ENCODE measurements at places on chromosomes 7 and 10.

GRCh38 chr10:97207131-97207530 is 21.4 kb upstream of the SLIT1 start:
- DNase-seq: no peak

DNA sequence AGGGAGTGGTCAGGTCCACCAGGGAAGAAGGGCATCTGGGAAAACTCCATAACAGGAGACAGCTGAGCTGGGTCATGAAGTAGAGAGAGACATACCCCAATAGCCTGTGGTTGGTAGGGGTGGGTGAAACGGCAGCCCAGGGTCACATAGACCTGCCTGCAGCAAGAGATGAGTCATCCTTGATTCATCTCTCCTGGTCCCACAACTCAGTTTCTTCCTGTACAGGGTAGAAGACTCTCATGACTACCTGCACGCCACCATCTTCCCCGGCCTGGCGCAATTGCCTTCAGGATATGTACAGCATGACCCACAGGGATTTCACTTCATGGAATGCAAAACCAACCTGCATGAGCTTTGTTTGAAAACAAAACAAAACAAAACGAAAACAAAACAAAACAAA is 45.1 kb upstream of the ADAM12 start:
- DNase-seq: no peak

DNA sequence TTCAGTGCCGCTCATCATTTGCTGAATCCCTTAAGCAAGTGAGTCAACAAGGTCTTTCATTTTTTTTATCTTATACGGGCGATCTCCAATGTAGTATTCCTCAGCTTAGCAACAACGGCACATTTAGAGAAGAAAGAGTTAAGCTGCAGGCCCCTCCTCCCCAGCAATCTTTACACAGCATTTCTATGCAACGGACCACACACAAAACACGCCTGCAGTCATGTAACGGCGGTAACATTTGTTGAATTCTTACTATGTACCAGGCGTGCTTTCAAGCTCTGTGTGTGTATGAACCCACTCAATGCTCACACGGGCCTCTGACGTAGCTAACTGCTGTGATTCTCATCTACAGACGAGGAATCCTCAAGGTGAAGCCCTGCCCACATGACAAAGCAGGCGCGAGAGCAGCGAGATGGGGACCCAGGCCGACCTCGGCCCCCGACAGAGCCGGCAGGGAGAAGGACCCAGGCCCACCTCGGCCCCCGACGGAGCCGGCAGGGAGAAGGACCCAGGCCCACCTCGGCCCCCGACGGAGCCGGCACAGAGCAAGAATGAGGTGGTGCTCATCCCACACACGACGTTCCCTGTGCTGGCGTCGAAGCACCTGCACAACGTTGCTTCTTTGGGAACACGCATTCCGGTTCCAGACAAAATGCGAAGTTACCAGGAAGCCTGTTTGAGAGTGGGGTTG is 240.7 kb downstream of the ZMYND11 start:
- no peak for DNase-seq

GRCh38 chr10:117005527-117006055 is 604 bp upstream of the SHTN1 start:
- peak; percentile 45 for DNase-seq

DNA sequence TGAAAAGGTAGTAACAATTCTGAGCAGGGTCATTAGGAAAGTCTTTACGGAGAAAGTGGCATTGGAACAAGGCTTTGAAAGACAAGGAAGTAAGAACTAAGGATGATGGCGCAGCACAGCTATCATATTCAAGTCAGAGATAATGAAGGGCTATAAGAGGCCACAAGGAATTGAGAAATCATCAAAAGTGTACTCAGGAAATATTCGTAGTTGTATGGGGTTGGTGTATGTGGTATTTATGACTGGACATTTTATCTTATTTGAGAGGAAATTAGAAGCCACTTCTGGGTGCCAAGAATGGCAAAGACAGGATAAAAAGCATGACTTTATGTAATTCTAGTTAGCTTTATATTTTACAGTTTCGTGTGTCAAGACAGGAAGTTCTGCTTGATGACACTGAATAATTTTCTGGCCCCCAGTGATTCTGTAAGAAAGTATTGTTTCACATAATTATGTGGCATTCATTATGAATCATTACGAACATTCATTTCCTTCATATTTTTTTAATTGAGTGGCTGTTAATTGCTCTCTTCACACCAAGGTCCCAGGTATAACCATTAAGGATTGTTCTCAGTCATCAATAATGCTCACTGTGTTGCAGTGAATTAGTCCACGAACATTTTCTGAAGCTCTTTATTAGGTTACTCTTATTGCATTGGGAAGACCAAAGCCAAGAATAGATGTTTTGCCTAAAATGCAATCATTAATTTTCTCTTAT is 244.3 kb downstream of the PHF14 start:
- DNase-seq: no peak

GRCh38 chr7:135217645-135218509 is 6.6 kb upstream of the WDR91 start:
- DNase-seq: no peak

GRCh38 chr10:104435822-104436221 is 82.2 kb downstream of the CFAP58 start:
- no peak for DNase-seq

GRCh38 chr10:71964098-71964742 is at the start of gene CHST3:
Gene CHST3, plus strand, starts transcription at chr10:71964395. Its CDS starts 41,448 bp downstream, at chr10:72005843.
- no peak for DNase-seq

- no peak for DNase-seq
These were observed 4.4 kb downstream of the ZMIZ1 start for GRCh38 chr10:79072994-79073645.

DNA sequence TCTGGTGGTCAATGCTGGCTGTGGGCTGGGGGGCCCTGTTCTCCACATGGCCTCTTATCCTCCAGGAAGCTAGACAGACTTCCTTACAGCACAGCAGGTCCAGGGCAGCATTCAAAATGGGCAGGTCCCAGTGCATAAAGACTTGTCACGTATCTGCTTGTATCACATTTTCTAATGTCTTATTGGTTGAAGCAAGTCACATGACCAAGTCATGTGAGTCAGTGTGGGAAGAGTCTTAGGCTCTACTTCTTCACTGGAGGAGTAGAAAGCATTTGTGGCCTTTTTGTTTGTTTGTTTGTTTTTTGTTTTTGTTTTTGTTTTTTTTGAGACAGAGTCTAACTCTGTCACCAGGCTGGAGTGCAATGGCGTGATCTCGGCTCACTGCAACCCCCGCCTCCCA is 104.7 kb downstream of the COL13A1 start:
- DNase-seq: no peak

GRCh38 chr7:74526780-74527179 is 73.1 kb downstream of the GTF2IRD1 start:
- DNase-seq: peak; percentile 20

- no peak for DNase-seq
These were observed 209.1 kb upstream of the PODXL start for GRCh38 chr7:131765575-131765974.

GRCh38 chr10:92839191-92840085 is 8.9 kb upstream of the EXOC6 start:
- DNase-seq: no peak

DNA sequence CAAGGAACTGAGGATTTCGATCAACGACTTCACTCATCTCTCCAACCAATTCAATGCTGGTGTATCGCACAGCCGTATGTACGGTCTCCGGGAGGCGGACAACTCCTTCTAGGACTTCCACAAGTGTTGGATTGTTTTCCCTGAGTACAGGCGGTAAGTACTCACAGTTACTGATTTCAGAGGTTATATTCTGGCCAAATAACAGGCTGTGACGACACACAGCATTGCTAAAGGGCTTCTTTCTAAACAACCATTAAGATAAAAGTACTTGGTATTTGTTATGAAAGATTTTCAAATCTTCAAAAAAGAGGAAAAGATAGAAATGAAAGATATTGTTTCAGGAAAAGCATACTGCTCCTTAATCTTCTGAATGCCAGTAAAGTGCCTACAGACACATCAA is 52.2 kb downstream of the IRF5 start:
- no peak for DNase-seq

DNA sequence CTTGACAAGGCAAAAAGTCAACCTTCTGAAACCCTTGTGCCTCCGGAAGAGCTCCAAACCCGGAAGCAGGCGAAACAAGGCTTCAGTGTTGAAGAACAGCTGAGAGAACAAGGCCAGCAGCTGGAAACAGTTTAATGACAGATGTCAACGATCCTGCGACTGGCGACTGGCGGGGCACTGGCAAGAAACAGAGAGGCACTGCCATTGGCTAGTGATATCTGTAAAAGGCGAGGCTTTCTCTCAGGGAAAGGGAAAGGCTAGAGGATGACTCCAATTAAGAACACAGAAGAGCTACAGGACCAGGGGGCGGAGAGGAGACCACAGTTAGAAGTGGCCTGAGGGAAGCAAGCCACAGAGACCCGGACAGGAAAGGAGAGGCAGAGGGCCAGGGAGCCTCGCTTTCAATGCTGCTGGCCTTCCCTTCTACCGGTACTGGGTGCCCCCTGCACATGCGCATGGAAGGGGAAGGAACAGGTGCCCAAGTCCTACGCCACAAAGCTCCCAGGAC is 19.4 kb downstream of the ITGB1 start:
- DNase-seq: peak; percentile 40

- no peak for DNase-seq
These were observed 93.2 kb downstream of the ADK start for GRCh38 chr10:74244097-74244685.

GRCh38 chr10:60652628-60653027 is 125.7 kb upstream of the CDK1 start:
- no peak for DNase-seq

GRCh38 chr7:35565927-35566326 is 129.0 kb downstream of the HERPUD2 start:
- peak; percentile 8 for DNase-seq

GRCh38 chr10:78605800-78606350 is 462.9 kb upstream of the ZMIZ1 start:
- no peak for DNase-seq

DNA sequence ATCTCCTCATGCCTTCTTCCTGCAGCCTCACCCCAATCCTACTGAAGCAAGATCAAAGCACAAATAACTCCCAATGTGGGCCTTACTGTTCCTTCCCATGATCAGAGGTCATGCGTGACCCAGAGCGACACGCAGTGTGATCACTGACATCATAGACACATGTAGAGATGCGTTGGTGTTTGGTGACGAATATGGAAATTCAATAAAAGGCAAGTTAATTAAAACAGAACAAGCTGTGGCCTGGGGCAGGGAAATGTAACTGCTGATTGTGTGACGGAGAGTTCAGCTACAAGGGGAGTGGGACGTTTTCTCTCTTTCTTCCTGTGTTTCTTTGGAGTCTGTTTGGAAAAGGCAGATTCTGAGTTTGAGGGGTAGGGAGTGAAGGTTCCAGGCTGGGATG is 34.8 kb upstream of the CARD11 start:
- DNase-seq: no peak
